PC-3 (cell line): ENCODE measurements at places on chromosomes 13 and 19. TPM values are rescaled to one million over a fixed set of nuclear protein-coding genes. Genes with fewer than 3 reads are reported as not detected.

IGSF23 gene
- not detected in 2 replicates for total RNA-seq

ANKRD24 gene
- total RNA-seq = 0.33 and 0.63 TPM in 2 replicates

ARHGAP33 gene
- 3.7 and 5.4 TPM in 2 replicates for total RNA-seq

B3GNT3 gene
- total RNA-seq = 39.5 and 41.7 TPM in 2 replicates

MBD3L3 gene
- not detected in 2 replicates for total RNA-seq

FGF14 gene
- total RNA-seq = not detected in 2 replicates

PCP2 gene
- total RNA-seq = not detected in 2 replicates

HIF3A gene
- total RNA-seq = not detected in 2 replicates

- DNase-seq = no peak
Observed at GRCh38 chr13:67217880-67218279, 12.3 kb downstream of the PCDH9 start.

DNA sequence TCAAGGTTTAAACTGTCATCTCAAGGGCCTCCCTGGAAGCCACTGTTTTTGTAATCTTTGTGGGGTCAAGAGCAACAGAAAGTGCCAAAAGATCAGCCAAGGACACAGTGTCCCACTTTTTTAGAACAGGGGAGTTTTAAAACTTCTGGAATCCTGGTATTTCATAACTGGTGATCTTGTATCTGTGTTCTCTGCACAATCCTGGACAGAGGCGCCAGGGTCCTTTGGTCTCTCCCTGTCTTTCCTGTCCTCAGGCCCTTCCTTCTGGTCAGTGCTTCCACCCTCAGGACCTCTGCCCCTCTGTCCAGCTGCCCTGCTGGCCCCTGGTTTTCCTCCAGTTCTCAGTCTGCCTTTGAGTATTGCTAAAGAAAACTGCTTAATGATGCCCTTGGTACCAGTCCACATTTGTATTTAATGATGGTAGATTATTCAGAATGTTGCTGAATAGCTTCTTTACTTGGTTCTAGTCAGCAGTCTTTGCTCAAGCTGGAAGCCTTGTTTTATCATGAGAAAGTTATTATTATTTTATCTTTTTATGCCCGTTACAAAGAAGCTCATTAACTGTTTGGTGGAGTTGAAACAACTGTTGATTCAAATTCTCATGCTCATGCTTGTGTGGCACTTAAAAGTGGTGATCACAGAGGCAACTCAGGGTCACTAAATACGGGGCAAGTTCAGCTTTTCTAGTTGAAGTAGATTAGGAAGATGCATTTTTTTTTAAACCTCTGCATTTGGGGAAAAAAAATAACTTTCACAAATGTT, 47.5 kb downstream of the WASF3 start:
- no peak for DNase-seq

- no peak for DNase-seq
Observed at GRCh38 chr13:109840893-109841287, 54.5 kb upstream of the IRS2 start.

GRCh38 chr13:24688950-24689349, 8.7 kb downstream of the ATP12A start:
- DNase-seq = no peak

GRCh38 chr19:38944981-38945506, 14.3 kb downstream of the MRPS12 start:
- no peak for DNase-seq

DNA sequence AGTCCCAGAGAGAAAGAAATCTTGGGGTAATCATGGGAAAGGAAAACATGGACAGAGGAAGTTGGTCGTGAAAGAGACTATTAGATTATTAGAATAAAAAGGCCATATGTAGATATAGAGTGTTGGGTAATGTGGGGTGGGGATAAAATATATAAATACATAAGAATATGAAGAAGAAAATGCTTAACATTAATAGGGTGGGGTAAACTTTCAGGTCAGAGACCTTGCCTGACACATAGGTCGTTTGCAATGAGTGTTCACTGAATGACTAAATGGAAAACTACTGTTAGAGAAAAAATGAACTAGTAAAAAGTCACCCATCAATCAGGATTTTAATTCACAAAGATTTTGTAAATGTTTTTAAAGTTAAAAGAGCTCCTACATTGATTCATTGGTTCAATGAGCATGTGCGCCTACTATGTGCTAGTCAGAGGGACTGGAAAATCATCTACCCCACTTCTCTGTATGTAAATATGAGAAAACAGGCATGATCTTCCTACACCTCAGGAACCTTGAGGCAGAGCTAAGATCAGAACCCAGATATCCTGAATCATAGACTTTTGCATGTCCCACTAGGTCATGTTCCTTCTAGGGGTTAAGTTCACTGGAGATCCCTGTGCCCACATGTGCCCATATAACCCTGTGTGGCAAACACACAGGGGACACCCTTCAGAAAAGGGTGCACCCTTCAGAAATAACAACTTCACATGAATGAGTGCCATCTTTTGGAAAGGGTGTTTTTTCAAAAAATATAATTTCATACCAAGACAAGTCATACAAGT, 24.6 kb upstream of the KLF12 start:
- DNase-seq = no peak

- no peak for DNase-seq
Observed at GRCh38 chr13:21974741-21975140, 303.9 kb downstream of the FGF9 start.

DNA sequence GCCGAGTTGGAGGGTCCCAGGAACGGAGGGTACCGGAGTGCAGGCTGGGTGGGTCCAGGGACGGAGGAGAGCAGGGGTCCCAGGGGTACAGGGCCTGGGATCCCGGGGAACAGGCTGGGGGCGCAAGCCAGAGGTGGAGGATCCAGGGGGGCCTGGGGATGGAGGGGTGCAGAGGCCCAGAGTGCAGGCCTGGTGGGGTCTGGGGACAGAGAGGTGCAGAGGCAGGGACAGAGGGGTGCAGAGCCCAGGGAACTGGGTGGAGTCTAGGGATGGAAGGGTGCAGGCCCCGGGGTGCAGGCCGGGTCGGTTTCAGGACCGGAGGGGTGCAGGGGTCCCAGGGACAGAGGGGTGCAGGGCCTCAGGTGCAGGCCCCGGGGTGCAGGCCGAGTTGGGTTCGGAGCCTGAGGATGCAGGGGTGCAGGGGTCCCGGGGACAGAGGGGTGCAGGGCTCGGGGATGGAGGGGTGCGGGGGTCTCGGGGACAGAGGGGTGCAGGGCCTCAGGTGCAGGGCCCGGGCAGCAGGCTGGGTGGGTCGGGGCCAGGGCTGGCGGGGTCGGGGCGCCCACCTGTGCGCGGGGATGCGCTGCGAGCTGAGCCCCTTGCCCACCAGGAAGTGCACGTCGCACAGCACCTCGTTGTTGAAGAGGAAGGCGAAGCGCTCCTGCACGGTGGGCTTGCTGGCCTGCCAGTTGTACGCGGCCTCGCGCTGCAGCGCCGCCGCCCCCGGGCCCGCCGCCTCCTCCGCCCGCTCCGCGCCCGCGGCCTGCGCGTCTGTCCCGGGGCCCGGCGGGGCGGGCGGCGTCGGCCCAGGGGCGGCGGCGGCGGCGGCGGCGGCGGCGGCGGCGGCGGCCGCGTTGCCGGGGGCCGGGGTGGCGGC, 545 bp downstream of the BTBD2 start:
- DNase-seq = no peak

- no peak for DNase-seq
Observed at GRCh38 chr13:47258384-47258783, 361.5 kb upstream of the HTR2A start.

GRCh38 chr13:62185631-62186255, 770.1 kb upstream of the PCDH20 start:
- no peak for DNase-seq

GRCh38 chr13:95323930-95324662, 22.8 kb upstream of the ABCC4 start:
- DNase-seq = no peak

DNA sequence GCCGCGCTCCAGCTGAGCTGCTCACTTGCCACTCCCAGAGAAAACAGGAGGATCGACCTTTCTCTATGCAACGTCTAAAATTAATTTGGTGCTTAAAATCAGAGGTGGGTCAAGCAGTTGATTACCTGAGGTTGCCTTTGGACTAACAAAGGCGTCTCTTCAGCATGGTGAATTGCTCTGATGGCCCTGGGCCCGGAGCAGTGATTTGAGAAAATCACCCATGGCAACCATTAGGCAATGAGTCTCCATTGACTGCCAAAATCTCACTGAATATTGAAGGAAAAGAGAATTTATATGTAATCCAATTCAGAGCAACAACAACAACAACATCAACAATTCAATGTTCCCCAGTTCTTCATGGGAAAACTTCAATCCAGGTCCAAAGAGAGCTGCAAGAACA, 61.8 kb downstream of the IRS2 start:
- DNase-seq = no peak

- DNase-seq = no peak
Observed at GRCh38 chr13:75961911-75962310, 325.8 kb downstream of the LMO7 start.

GRCh38 chr13:69857183-69857821, 250.3 kb upstream of the ATXN8OS start:
- peak; percentile 66 for DNase-seq

DNA sequence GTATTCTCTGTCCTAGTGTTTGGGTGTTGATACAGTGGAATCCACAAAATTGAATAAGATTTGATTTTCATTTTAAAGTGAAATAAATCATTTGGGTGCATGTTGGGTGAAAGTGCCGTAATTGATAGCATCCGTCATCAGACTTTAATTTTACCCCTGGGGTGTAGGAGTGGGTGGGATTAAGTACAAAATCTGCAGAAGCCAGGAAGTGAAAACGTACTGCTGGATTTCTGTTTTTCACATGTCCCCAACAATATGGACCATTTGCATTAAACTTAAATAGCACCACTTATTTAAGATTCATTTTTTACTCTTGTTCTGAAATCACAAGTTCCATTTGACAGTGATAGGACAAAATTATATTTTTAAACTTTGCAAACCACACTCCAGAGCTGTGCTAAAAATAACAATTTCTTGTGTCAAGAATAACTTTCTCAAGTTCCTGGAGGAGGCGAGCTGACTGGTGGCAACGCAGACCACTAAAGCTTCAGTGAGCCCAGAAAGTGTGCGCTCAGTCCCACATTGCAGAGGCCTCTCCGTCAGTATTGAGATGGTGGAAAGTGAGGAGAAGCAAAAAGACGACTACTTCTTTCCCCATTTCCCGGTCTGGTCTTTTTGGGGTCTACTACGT, 71.3 kb downstream of the ARHGEF7 start:
- no peak for DNase-seq

DNA sequence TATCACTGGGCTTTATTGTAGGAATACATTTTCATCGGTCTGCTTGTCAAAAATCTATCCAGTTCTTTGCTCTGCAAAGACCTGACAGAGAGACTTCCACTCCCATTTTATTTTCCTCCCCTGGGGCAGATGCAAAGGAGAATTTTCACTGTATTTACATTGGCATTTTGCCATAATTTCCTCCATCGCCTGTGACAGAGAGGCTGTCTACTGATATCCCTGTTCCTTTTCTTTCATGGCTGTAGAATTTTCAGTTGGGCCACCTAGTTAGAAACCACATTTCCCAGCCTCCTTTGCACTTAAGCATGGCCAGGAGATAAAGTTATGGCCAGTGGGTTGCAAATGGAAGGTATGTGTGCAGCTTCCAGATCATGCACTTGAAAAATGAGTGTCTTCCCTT, 89.3 kb downstream of the NUFIP1 start:
- peak; percentile 52 for DNase-seq

- DNase-seq = no peak
Observed at GRCh38 chr13:37241786-37242185, 136.3 kb upstream of the CSNK1A1L start.

- DNase-seq = no peak
Observed at GRCh38 chr13:44210525-44210924, 163.1 kb upstream of the SERP2 start.
